ENCODE measurements at places on chromosomes 3 and 15. TPM values are rescaled to one million over a fixed set of nuclear protein-coding genes. Genes with fewer than 3 reads are reported as not detected.

Gene PCOLCE2
- total RNA-seq: not detected

DNA sequence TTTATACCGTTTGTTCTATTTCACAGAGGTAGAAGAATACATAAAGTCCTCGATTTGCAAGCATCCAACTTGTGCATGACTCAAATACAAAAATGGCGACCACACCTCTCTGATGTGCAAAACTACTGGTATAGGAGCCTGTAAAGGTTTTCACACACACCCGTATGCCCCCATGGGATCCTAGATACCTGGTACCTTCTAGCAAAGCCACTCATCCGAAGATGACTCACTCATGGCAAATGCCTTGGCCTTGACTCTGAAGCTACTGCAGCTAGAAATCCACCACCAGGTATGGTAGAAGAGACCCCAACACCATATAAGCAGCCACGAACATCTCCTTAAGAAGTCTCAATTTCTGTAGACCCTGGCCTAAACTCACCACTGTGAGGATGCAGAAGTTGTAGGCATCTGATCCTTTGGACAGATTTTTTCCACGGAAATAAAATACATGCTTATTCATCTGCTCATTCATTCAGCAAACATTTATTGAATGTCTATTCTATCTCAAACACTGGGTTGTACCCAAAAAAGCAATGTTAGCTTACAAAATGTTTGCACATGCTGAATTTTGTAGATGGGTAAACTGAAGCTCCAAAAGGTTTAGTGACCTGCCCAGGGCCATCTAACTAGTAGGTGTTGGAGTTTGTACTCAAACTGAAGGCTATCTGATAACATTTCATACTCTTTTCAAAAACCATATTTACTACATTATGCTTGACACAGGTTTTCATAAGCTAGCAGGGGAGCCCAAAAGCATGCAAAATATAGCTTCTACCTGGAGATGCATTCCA lies 158.8 kb downstream of the RORA start:
- H3K36me3 ChIP-seq: no peaks in the 10 kb centered on the region
- no peak for DNase-seq
- H3K27ac ChIP-seq: no peak overlapping the region
- peaks cover 4% of the 10 kb centered on the region for H3K4me1 ChIP-seq
- H3K27me3 ChIP-seq: peaks cover 16% of the 10 kb centered on the region

DNA sequence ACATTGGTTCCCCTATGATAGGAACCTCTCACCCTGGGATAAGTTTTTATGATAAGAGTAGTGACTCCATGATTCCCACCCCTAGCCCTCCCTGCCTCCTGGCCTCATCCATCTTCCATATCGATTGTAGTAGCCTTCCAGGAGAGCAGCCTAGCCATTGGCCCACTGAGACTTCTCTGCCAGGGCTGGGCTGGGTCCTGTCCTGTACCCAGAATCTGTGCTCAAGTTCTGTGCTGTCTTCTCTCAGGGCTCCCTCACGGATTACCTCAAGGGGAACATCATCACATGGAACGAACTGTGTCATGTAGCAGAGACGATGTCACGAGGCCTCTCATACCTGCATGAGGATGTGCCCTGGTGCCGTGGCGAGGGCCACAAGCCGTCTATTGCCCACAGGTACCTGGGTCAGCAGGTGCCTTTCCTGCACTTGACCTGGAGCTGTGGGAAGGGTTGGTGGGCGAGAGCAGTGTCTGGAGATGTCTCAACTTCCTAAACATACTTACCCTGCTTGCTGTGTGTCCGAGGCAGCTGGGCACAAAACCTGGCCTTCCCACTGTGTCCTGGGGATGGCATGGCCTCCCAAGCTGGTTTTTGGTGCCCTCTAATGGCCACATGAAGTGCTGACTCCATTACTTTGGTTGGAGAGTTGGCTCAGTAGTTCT lies 16.6 kb upstream of the EXOG start:
- no peaks in the 10 kb centered on the region for H3K27me3 ChIP-seq
- H3K4me3 ChIP-seq: no peak overlapping the region
- H3K4me1 ChIP-seq: no peaks in the 10 kb centered on the region

GRCh38 chr15:89174476-89174875 lies 46.9 kb downstream of the RLBP1 start:
- H3K4me3 ChIP-seq: no peak overlapping the region
- no peaks in the 10 kb centered on the region for H3K36me3 ChIP-seq
- peaks cover 8% of the 10 kb centered on the region for H3K4me1 ChIP-seq
- DNase-seq: peak; percentile 50

DNA sequence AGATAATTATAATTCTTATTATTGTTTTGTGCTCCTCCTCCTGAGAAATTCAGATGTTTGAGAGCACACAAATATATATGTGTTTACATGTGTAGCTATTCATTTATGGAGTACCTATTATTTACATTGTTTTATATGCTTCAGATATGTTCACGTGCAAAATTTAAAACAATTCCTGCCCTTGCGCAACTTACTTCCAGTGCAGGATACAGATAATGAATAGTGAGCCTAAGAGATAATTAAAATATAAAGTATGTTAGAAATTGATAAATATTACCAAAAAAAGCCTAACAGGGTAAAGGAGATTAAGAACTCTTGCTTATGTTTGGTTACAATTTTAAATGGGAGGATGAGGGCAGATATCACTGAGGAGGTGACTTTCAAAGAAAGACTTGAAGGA lies 81.7 kb upstream of the DPH6 start:
- H3K27ac ChIP-seq: no peak overlapping the region
- H3K27me3 ChIP-seq: no peaks in the 10 kb centered on the region
- H3K36me3 ChIP-seq: no peaks in the 10 kb centered on the region

GRCh38 chr3:17573396-17573795 lies 169.0 kb downstream of the TBC1D5 start:
- no peaks in the 10 kb centered on the region for H3K27me3 ChIP-seq
- H3K4me3 ChIP-seq: no peak overlapping the region
- peaks cover 5% of the 10 kb centered on the region for H3K4me1 ChIP-seq
- DNase-seq: no peak

Gene ABHD6
- total RNA-seq: 5.8 TPM

GRCh38 chr15:62253294-62253693 lies 88.2 kb upstream of the C2CD4B start:
- no peaks in the 10 kb centered on the region for H3K4me1 ChIP-seq
- no peak overlapping the region for H3K4me3 ChIP-seq
- no peak overlapping the region for H3K27ac ChIP-seq
- DNase-seq: peak; percentile 23
- peaks cover 4% of the 10 kb centered on the region for H3K27me3 ChIP-seq
- no peaks in the 10 kb centered on the region for H3K36me3 ChIP-seq

DNA sequence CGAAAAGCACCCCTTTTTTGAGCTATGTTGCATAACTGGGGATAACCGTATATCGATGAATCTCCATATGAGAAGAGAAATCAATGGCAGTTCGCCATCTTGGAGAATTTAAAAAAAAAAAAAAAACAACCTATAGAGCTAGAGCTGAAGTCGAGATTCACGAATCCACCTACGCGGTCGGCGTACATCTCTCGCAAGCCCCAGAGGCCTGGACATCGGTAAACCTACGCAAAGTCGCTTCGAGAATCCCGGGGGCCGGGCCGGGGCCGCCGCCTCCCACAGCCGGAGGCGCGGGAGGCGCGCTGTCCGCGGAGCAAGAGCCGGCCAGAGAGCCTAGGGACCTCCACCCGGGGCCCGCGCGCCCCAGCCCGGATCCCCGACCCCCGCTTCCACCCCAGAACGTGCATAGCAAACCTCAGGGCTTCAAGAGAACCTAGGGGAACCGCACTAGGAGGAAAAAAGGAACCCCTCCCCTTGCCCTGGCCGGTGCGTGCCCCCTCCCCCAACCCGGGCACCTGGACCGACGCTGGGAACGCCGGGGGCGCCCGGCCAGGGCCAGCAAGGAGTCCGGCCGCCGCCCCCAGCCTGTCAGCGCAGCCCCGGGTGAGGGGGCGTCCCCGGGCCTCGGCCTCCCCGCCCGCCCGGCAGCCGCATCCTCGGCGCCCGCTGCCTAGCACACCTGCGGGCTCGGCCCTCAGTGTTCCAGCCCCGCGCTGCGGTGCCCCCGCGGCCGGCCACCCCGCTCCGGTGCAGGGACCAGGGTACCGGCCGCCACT lies 567 bp downstream of the PFN2 start:
- H3K4me1 ChIP-seq: peaks cover 27% of the 10 kb centered on the region
- H3K27me3 ChIP-seq: peaks cover 3% of the 10 kb centered on the region
- peak; percentile 90 for DNase-seq

- peaks cover 27% of the 10 kb centered on the region for H3K4me1 ChIP-seq
- peaks cover 3% of the 10 kb centered on the region for H3K36me3 ChIP-seq
Measured at GRCh38 chr3:149967086-149967685, 3.5 kb downstream of the PFN2 start.

Gene GPR87
- total RNA-seq: not detected

- H3K4me1 ChIP-seq: no peaks in the 10 kb centered on the region
- no peak overlapping the region for H3K4me3 ChIP-seq
- no peaks in the 10 kb centered on the region for H3K36me3 ChIP-seq
- no peak for DNase-seq
Measured at GRCh38 chr15:38554354-38554753, 10.3 kb downstream of the RASGRP1 start.

DNA sequence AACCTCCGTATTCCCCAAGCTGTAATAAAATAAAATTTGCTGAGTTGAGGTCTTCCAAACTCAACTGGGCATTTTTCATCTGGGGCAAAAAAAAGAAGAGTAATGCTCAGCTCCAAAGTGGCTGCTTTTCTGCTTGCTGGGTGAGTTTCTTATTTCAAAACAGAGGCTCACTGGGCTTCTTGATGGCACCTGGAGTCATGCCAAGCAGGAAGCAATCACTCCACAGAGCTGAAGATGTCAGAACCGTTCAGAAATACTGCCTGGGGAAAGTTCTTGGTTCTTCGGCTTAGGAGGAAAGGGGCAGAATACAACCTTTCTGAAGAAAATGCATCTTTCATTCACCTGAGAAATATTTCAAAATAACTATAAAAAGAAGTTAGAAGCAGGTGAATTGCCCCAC lies 4.1 kb downstream of the CCR9 start:
- H3K27ac ChIP-seq: no peak overlapping the region
- H3K36me3 ChIP-seq: no peaks in the 10 kb centered on the region
- peaks cover 6% of the 10 kb centered on the region for H3K27me3 ChIP-seq
- H3K4me3 ChIP-seq: no peak overlapping the region

Gene INKA1
- 26.5 TPM for total RNA-seq

Gene ZBTB47
- total RNA-seq: 14.5 TPM

DNA sequence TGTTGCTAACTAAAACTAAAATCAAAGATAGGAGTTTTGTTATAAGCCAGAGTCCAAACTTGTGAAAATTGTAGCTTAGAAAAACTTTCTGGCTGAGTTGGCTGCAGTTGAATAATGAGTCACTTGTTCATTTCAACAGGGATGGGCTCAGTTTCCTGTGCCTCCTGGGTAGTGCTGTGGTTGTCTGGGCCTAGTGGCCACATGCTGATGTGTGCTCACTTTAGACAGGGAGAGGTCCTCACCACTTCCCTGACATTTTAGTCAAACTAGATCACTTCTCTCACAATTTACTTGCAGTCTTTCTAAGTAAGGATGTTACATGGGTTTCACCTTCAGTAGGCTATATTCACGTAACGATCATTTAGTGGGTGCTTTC lies 6.3 kb upstream of the UBE2Q2 start:
- H3K4me1 ChIP-seq: peaks cover 10% of the 10 kb centered on the region
- no peaks in the 10 kb centered on the region for H3K36me3 ChIP-seq
- no peaks in the 10 kb centered on the region for H3K27me3 ChIP-seq

DNA sequence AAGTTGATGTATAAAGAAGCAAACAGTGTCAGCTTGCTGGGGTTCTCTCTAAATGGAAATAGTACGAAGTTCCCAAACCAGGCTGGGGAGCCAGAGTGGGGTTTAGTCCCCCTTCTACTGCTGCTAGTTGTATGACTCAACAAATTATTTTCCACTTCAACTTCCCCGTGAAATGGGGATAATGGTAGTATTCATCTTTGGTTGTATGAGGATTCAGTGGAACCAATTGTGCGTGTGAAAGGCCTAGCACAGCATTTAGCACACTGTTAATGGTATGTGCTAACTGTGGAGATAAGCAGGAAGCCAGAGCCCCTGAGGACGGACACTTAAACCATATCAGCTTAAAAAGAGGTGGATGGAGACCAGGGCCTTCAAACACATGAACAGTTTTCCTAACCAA lies 4.2 kb downstream of the SORD start:
- H3K27ac ChIP-seq: no peak overlapping the region
- no peaks in the 10 kb centered on the region for H3K36me3 ChIP-seq
- H3K4me3 ChIP-seq: no peak overlapping the region
- DNase-seq: no peak

DNA sequence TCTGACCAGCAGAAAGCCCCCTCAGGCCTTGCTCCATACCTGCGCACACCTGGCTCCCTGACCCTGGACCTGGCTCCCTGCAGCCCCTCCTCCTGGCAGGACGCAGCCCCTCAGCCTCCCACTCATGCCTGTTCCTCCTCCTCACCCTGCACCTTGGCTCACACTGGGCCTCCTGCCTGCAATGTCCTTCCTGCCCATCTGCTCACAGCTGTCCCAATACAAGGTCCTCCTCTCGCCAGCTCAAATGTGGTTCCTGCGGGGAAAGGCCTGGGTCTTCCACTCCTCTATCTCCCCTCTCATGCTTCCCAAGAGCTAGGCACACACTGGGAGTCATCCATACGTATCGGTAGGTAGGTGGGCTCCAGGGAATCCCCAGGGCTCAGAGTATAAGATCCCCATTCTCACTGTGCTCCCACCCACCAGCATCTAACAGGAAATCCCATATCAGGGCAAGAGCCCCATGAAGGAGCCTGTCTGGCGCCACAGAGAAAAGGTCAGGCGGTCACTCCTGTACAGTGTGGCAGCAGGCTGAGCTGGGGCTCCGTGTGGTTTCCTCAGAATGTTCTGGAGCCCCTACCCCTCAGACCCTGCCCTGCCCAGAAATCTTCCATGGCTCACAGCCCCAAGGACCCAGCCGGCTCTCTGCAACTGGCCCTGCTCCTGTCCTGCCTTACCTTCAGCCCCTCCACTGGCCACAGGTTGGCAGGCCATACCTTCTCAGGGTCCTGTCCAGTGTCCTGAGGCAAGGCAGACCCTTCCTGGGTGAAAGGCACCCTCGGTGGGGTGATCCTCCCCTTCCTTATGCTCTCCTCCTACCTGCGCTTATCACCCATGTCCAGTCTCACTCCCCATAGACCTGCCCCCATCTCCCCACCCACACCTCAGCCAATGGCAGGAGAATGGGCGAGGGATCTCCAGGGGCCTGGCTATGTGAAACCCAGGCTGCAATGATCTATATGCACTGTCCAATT lies 10.9 kb downstream of the PLCD1 start:
- H3K27me3 ChIP-seq: no peaks in the 10 kb centered on the region
- H3K4me3 ChIP-seq: no peak overlapping the region
- H3K27ac ChIP-seq: no peak overlapping the region
- H3K36me3 ChIP-seq: no peaks in the 10 kb centered on the region
- no peak for DNase-seq

GRCh38 chr3:71917545-71917944 lies 132.6 kb upstream of the PROK2 start:
- H3K36me3 ChIP-seq: no peaks in the 10 kb centered on the region
- no peak for DNase-seq
- H3K27me3 ChIP-seq: no peaks in the 10 kb centered on the region
- no peak overlapping the region for H3K27ac ChIP-seq
- no peak overlapping the region for H3K4me3 ChIP-seq

Gene GOLGA8R
- 2.2 TPM for total RNA-seq

DNA sequence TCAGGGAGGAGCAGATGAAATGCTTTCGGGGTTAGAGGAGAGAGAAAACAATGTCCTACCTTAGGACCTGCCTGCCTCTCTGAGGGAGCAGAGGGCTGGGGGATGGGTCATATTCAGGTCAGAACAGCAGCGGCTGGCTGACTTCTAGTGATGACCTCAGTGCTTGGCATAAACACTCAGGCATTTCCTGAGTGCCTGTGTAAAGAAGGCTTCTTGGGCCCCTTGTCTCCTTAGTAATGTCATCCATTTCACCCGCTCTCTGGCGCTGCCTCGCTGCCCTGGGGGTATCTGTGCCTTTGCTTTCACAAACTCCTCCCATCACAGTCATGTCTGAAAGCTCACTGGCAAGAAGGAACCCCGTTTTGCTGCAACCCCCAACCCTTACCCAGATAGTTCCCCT lies 82.9 kb upstream of the GSK3B start:
- H3K36me3 ChIP-seq: no peaks in the 10 kb centered on the region
- H3K4me1 ChIP-seq: peaks cover 23% of the 10 kb centered on the region
- H3K27me3 ChIP-seq: no peaks in the 10 kb centered on the region
- H3K27ac ChIP-seq: peak overlapping the region; percentile 72

Data from endothelial cell of umbilical vein (primary cell).